Suppressor macrophage treated with lipopolysaccharide for 4 hours (primary cell): ENCODE measurements at places on chromosomes 12 and 14.

DNA sequence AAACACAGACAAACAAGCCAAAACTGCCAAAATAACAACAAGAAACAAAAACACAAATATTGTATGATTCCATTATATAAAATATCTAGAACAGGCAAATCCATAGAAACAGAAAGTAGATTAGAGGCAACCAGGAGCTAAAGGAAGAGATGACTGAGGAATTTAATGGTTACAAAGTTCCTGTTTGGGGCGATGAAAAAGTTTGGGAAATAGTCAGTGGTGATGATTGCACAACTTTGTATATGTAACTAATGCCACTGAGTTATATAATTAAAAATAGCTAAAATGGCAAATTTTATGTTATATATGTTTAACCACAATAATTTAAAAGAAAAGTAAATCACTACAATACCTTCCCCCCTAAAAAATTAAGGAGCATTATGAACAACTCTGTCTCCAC lies 24.5 kb downstream of the GNPTAB start:
- DNase-seq: peak; percentile 78

DNA sequence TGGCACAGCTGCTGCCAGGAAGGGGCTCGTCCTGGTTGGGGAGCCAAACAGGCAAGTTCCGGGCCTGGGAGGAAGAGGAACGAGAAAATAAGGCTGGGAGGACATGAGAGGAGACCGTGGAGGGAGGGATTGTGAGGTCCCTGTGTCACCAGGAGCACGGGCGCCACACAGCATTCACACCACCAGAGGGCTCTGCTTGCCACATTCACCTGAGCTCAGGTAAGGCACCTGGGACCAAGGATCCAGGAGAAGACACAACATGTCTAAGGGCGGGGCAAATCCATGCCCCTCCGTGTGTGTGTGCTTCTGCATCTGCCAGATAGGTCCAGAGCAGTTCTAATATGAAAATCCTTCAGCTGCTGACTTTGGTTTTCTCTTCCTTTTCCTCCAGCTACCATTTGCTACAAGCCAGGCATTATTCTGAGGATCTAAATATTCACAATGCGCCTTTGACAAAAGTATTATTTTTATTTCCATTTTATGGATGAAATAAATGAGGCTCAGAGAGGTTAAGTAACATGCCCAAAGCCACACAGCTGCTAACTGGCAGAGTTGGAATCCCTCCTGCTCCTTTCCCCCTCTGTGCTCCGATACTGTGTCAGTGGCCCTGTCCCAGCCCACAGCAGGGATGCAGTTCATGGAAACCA lies 14.6 kb downstream of the RAPGEF3 start:
- DNase-seq: no peak

DNA sequence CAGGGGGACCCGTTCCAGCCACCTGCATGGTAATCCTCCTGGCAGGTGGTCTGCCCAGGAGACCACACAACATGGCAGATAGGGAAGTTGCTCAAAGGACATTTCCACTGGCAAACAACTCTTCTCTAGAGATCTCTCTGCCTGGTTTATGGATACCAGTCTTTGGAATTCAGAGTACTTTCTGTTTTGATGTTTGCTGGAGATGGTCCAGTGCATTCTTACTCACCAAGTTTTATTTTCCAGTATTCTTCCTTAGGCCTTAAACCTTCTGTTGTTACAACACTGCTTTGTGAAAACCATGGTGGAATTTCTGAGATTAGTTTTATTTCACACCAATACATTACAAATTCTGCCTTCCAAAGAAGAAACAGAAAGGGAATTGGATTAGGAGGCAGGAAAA lies 428.3 kb downstream of the FUT8 start:
- no peak for DNase-seq

GRCh38 chr14:92937051-92937937 lies 14.3 kb downstream of the CHGA start:
- DNase-seq: no peak

GRCh38 chr14:102727336-102728095 lies 49.7 kb upstream of the TRAF3 start:
- no peak for DNase-seq

- peak; percentile 71 for DNase-seq
Observed at GRCh38 chr14:68624541-68625220, 168.2 kb downstream of the ZFP36L1 start.

- DNase-seq: peak; percentile 82
Observed at GRCh38 chr14:96905825-96906224, 108.6 kb downstream of the VRK1 start.

- DNase-seq: peak; percentile 93
Observed at GRCh38 chr12:55619354-55620138, 17.1 kb upstream of the OR10P1 start.

GRCh38 chr14:85617791-85618190 lies 87.8 kb downstream of the FLRT2 start:
- no peak for DNase-seq

DNA sequence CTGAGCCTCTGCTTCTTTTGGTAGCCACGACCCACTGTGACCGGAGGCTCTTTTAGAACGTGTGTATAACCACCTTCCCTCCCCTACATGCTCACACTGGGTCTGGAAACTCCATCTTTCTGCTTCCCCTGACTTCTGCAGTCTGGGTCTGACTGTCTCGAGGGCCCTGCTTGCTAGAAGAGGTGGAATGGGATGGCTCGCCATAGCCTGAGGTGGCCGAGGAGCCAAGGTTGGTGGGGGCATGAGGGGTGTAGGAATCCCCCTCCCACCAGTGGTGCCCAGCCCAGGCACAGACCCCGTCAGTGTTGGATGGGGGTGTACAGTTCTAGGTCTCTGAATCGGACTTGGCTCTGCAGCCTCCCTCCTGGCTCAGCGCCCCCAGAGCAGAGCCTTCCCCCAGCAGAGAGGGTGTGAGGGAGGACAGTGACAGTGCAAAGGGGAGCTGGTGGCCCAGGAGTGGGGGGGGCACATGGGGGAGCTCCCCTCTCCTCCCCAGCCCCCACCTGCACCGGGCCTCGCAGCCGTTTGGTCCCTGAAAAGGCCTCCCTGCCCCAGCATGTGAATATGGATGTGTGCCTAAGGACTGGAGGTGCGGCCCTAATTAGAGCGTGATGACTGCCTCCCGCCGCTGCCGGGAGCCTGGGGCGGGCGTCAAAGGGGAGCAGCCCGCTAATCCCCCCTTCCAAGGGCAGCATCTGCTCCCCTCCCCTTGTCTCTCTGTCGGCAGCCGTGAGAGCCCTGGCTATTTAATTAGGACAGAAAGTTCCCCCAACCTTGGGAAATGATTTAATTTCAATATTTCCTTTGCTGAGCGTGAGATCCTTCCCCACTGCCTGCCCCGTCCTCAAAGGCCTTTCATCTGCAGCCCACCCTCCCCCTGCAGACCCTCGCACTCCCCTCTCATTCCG lies 196.2 kb upstream of the C14orf180 start:
- no peak for DNase-seq

DNA sequence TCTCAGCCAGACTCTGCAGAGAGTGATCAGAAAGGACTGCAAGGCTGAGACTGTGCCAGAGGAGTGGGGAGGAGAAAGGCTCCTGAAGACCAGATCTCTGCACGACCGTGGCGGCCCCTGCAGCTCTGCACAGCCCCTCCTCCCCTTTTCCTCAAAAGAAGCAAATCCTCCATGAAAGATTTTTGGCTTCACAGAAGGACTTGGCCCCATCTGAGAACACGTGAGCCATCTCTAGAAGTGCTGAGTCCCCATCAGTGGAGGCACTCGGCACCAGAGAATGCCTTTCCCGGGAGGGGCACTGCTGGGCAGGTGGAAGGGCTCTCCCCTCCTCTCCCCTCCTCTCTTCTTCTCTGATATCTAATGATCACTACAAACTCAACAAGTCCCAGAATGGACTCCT lies 6.8 kb downstream of the FIGNL2 start:
- no peak for DNase-seq

GRCh38 chr12:53227836-53228235 lies 4.2 kb downstream of the RARG start:
- DNase-seq: no peak

GRCh38 chr14:75454963-75455546 lies 27.2 kb downstream of the JDP2 start:
- peak; percentile 57 for DNase-seq

GRCh38 chr12:91859347-91859746 lies 286.3 kb downstream of the BTG1 start:
- no peak for DNase-seq

GRCh38 chr14:22978981-22979671 lies 3.2 kb downstream of the AJUBA start:
- DNase-seq: no peak

DNA sequence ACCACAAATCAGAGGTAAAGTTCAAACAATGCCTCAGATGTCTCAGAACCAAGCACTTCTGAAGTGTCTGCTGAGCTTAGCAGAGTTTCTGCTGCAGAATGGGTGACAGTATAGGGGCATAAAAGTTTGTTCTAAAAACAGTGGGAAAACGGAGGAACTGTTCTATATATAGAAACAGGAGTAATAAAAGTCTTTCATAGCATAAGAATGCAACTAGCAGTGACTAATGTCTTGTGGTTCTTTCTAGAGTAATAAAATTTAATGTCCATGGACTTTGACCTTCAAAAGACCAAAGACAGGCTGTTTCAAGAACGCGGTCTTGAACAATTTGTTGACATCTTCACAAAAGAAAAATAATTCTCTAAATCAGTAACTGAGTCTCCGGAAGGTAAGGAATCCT lies 107.5 kb upstream of the FAR2 start:
- DNase-seq: peak; percentile 1

- no peak for DNase-seq
Observed at GRCh38 chr12:94614288-94614721, 36.1 kb downstream of the TMCC3 start.

DNA sequence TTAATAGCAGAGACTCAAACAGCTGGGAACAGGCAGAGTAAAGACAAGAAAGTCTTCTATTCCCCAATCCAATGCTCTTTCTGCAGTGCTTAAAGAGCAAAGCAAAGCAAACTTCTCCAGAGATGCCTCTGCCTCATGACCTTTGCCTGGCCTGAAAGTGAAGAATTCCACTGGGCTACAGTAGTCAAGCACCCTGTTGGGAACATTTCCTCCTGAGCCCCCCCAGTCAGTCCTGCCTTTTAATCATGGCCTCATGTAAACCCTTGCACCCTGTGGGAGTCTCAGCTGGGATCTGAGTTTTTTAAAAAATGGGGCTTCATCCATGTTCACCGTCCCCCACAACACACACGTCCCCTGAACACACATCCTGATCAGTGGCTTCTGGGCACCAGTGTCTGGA lies 62.7 kb upstream of the TSPAN11 start:
- DNase-seq: no peak

DNA sequence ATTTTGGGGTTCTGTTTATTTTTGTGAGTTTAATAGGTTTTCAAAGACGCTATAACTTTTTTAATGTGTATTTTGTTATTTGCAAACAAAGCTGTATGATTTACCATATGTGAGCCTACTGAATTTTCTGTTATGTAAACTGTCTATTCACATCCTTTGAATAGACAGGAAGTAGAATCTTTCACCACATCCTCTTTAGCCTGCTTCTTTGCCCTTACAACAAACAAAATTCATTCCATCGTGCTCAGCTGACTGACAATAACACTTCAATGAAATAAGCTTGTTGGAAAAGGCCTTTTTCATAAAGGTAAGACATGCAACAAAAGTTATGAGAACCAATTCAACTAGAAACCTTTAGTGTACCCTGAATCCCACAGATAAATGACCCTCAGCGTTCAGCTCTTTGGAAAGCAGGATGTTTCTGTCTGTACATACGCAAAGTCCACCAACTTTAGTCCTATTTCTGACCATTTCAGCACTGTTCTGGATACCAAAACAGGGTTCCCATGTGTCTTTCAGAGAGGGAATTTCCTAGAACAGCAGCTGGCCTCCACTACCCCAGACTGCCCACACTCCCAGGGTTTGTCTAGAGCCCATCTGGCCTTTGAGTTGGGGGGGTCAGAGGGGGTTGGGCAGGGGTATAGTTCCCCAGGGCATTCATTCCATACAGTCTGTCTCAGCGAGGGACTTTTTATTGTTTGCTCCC lies 71.3 kb downstream of the DUSP6 start:
- peak; percentile 50 for DNase-seq

DNA sequence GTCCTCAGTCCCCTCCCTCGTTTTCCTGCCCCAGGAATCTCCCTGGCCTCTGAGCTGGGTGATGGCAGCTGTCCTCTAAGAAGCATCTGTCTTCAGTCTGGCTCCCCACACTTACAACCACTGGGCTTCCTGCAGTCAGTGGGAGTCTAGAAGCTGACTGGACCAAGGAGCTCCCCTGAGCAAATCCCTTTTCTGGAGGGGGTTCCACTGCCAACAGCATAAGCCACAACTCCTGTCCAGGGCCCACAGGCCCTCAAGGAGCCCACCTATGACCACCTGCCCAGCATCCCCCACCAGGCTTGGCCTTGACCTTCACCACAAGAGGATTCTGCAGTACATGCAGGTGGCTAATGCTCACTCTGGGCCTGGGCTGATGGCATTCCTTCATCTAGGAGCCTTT lies 4.1 kb downstream of the RDH16 start:
- no peak for DNase-seq

GRCh38 chr14:32102152-32102787 lies 25.2 kb downstream of the ARHGAP5 start:
- no peak for DNase-seq

DNA sequence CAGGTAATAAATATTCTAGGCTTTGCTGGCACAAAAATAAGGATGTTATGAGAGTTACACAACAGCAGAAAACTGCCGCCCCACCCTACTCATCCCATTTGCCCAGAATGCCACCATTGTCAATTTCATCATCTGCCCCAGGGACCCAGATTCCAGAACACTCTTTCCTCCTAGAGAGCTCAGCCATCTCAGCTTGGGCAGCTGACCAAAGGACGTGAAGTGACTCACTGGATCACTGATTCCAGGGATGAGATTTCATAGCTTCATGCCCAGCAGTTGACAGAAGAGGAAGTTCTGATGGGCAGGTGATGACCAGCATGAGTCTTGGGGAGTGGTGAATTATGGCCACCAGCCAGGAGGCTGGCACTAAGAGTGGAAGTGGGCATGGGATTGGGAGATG lies 450.3 kb downstream of the RMST start:
- no peak for DNase-seq

DNA sequence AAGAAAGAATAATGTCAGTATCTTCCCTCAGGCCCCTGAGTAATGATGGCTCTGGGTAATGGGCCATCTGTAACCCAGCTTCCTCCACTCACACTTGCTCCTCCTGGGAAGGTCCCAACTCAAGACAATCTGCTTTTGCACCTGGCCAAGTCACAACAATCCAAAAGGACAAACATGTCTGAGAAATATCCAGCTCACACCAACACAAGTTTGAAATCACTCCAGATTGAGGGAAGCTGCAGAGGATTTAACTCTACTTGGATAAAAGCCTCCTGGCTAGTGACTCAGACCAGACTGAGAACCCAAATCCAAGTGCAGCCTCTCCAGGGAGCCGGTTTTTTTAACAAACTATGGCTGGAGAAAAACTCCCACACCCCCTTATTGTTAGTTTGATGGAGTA lies 34.2 kb downstream of the RTRAF start:
- DNase-seq: no peak
